ENCODE measurements at places on chromosomes 16 and 17.

DNA sequence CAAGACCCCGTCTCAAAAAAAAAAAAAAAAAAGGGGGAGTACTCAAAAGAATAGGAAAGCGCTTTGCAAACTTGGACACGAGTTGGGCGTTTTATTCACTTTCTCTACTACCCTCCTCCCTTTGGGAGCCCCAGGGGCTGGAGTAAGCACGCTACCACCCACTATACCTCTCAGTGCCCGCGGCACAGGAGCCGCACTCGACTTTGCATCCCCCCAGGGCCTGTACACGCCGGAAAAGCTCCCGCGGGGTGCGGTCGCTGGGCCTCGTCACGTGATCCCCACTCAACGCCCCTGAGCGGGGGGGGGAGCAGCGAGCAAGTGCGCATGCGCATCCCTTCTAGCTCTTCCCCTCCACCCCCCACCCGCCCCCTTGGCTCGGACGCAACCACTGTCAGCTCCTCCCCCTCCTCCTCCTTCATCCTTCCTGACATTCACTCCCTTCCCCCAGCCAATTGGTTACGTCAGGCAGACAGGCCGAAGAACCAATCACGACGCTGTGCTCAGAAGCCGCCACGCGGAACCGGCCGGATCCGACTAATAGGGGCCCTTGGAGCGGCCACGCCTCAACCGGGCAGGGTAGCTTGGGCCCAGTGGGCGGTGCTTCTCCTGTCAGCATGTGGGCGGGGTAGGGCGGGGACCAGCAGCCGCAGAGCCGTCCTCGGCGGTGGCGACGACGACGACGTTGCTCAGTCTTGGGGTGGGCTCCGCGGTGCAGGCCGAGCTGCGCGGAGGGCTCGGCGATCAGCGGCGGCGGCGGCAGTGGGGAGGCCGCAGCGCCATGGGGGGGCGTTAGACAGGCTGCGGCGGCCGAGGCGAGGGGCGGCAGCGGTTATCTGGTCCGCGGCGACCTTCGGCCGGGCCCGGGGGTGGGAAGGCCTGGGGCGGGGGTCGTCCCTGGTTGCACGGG lies at the start of gene HAPSTR1:
TSS of gene HAPSTR1 (plus strand) at position 685 of the 907 bp plus-strand sequence. CDS start 401 bp downstream, outside the sequence.
- DNase-seq: peak; percentile 99

DNA sequence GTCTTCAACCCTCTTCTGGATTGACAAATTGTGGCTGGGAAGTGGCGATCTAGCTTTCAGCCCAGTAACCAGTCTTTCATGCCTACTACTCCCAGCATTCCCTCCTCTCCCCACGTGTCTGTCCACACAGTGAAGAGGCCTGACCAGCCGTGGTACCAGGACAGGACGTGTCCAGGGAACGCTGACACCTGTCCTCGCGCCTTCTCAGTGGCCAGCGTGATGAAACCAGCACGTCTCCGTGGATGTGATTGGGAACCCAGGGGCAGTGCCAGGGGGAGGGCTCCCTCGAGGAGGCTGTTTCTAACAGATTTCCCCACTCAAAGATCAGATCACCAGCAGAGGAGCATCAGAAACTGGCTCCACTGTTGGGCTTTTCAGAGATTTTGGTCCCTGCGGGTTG lies 69.1 kb downstream of the RPA1 start:
- no peak for DNase-seq

- no peak for DNase-seq
Observed at GRCh38 chr16:74094514-74094913, 202.1 kb upstream of the PSMD7 start.

- no peak for DNase-seq
Observed at GRCh38 chr17:45436625-45437464, 4.2 kb upstream of the ARHGAP27 start.
